ENCODE measurements at places on chromosomes 11 and 22.

DNA sequence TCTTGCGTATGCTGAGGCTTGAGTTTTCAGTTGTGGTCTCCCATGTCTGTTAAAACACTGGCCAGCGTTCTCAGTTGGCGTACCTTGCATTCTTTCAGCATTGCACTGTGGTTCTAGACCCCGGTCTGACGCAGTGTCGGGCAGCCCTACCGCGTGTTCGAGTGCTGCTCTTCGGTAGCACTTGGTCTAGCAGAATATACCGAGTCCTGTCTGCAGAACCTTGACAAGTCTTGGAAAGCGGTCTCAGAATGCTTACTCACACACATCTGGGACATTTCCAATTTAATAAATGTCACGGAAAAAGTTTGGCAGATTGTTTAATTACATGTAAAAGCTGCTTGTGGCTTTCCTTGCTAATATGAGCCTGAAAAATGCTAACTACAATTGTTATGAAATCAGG, 32.6 kb downstream of the PPFIA1 start:
- peak; percentile 76 for DNase-seq

GRCh38 chr11:87967459-87967858, 207.8 kb downstream of the RAB38 start:
- DNase-seq: no peak

DNA sequence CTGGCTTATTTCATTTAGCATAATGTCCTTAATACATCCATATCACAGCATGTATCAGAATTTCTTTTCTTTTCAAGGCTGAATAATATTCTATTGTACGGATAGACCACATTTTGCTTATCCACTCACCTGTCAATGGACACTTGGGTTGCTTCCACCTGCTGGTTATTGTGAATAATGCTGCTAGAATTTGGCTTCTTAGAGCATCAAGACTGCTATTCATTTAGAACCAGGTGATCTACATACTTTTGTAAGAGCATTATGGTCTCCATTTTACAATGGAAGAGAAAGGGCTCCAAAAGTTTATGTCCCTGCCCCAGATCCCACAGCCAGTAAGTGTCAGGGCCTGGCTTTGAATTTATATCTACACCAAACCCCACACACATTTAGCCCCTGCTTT, 100.7 kb upstream of the CD82 start:
- peak; percentile 3 for DNase-seq

- peak; percentile 44 for DNase-seq
Measured at GRCh38 chr11:134101282-134101681, 32.4 kb downstream of the JAM3 start.

- DNase-seq: no peak
Measured at GRCh38 chr11:64241491-64242374, 838 bp downstream of the FKBP2 start.

DNA sequence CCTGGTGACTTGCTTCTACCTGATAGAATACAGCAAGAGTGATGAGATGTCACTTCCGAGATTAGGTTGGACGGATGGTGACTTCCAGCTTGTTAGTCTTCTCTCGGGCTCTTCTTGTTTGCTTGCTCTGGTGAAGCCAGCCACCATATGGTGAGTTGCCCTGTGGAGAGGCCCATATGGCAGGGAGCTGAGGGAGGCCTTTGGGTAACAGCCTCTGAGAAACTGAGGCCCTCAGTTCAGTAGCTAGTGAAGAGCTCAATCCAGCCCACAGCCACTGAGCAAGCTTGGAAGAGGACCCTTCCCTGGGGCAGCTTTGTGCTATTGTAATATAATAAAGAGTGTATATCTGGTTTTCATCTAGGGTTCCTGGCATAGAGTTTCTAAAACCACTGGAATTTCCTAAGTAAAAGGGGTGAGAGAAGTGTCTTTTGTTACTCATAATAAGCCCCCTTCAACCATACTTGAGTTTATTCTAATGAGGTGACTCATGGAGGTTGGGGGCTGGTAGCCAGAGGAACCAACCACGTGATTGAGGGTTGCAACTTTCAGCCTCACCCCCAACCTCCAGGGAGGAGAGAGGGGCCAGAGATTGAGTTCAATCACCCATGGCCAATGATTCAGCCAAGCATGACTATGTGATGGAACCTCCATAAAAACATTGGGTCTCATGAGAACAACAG, 8.0 kb upstream of the TPCN2 start:
- peak; percentile 39 for DNase-seq

GRCh38 chr11:68617925-68618809, 66.2 kb upstream of the GAL start:
- no peak for DNase-seq

GRCh38 chr11:44364596-44364995, 54.7 kb upstream of the ALX4 start:
- DNase-seq: no peak

DNA sequence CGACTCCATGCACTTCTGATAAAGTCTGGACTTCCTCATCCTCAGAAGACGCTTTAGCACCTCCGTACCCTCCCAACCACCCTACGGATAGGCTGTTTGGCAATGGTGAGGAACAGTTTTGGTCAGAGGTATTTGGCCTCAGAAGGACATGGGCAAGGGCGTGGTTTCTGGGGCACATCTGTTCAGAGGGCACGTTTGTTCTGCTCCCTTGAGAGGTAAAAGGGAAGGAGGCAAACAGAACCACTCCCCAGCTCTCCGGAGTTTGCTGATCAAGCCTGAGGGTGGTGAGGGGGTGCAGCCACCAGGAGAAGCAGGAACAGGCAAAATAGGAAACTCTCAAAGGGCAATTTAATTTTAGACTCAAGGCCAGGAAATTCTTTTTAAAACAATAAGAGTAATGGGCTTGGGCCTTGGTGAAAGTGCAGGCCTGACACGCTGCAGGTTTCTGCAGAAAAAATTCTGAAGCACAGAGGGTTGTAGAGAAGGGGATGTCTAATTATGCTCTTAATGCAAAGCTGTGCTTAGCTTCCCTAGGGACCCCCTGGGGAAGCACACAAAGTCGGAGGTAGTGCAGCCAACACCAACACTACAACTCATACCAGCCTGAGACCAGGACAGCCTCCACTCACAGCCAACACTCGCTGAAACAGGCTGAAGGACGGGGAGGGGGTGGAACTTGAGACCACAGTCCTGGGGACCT, 23.3 kb downstream of the ETS1 start:
- no peak for DNase-seq

GRCh38 chr22:40023341-40023841, 28.6 kb downstream of the FAM83F start:
- DNase-seq: no peak

- DNase-seq: peak; percentile 62
Measured at GRCh38 chr22:46070215-46070802, 80.0 kb upstream of the PPARA start.

GRCh38 chr22:26286091-26286820, 117.0 kb downstream of the SEZ6L start:
- DNase-seq: no peak

- no peak for DNase-seq
Measured at GRCh38 chr11:94036096-94036495, 14.9 kb downstream of the HEPHL1 start.

- no peak for DNase-seq
Measured at GRCh38 chr11:48184452-48184851, 32.2 kb upstream of the OR4B1 start.

All from fibroblast of pulmonary artery (primary cell).